ENCODE measurements at places on chromosomes 1 and 21.

DNA sequence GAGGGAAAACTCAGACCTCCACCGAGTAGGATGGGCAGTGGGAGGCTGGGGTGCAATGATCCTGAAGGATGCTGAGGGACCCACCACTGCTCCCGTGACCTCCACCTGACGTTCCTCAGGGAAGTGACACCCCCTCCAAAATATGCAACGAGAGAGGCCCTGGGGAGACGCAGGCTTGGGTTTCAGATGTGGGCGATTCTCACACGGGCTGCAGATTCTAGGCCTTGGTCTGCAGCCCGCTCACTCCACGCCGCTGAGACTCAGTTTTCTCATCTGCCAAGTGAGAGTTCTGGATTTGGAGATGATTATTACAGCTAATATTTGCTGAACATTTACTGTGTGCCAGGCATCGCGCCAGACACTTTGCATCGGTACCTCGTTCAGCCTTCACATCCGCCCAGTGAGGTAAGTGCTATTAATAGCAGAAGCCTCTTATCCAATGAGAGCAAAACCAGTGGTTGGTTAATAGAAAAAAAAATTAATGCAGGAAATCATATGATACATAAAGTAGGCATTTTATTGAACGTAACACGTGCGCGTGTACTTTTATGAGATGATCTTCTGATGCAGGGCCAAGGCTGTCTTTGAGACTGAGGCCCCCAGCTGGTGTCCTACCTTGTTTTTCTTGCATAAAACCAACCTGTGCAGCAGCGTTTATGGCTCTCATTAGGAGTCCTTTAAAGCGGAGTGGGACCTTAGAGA, 102.0 kb upstream of the RUNX3 start:
- no peak for DNase-seq

DNA sequence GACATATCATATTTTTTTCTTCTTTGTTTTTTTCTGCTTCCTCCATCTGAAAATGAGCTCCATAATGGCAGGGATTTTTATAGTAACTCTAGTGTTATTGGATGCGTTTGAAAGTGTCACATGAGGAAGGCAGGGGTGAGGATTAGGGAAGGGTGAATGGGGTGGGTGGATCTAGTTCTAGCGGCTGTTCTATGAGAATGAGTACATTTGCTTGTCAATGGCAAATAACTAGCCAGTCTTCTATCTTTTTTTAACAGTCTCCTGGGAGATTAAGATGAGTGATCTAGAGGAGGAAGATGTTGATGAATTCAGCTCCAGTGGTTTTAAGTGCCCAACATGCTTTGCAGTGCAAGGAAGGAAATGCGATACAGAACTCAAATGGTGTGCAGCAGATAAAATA, 5.8 kb downstream of the OR14I1 start:
- DNase-seq, result no peak

GRCh38 chr21:38945545-38946245, 140.0 kb downstream of the ETS2 start:
- DNase-seq, result no peak

DNA sequence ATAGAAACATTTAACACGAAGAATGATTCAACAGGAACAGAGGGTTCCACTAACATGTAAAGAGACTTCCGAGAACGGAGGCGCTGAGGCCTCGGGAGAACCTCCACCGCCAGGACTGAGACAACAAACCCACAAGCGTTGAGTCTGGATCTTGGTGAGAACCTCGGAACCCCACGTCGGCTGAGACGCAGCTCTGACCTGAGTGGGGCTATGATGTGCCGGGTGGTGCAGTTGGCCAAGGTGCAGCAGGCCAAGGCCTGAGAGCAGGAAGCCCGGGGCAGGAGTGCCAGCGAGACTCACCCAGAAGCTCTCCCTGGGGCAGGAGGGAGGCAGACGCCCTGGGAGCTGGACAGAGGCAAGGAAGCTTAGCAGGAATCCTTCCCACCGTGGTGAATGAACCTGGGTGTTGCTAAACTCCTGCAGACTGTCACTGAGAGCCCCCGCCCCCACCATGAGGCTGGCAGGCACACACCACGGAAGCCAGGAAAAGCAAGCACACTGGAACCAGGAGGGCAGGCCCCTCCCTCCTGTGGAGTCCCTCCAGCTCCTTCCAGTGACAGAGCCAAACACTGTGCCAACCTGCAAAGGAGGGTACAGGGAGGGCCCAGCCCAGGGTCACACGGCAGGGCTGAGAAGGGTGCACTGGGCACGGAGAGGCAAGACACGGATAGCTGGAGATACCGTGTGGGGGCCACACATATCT, 34.8 kb downstream of the WDR4 start:
- DNase-seq, result no peak

DNA sequence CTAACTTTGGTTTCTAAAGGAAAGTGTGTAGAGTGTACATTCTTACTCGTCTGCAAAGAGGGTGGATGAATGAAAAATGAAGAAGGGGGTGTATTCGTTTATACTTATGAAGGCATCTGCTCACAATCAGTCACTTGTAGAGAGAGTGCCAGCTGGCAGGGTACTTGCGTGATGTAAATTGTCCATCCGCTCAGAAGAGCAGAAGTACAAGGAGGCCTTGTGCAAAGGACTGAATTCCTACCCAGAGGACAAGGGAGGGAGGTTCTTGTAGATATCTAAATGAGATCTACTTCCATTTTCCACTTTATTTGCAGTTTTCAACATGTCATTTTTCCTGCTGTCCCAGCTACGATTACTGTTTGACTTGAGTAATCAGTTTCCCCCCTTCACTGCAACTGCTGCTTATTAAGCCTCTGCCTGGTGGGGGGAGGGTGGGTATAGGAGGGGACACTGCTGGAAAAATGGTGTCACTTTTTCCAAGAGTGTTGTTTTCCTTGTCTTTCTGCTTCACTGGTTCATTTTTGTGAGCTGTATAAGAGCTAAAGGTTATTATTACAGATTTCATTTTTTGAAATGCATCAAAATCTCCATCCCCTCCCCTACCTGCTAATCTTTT, 67.3 kb downstream of the LAMC1 start:
- DNase-seq, result no peak

DNA sequence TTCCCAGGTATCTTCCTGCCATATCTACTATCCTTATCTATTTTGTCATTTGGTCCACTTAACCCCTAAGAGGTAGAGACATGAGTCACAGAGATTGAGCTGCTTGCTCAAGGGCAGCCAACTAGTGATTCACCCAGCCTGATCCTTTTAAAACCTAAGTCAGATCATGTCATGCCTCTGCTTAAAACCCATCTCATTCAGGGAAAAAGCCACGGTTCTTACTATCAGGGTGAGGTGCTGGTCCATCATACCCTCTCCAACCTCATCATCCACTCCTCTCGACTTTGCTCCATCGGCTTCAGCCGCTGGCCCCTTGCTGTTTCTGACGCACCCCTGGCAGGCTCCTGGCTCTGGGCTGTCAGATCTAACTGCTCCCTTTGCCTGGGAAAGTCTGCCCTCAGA, 14.4 kb upstream of the PPP1R15B start:
- peak; percentile 71 for DNase-seq

DNA sequence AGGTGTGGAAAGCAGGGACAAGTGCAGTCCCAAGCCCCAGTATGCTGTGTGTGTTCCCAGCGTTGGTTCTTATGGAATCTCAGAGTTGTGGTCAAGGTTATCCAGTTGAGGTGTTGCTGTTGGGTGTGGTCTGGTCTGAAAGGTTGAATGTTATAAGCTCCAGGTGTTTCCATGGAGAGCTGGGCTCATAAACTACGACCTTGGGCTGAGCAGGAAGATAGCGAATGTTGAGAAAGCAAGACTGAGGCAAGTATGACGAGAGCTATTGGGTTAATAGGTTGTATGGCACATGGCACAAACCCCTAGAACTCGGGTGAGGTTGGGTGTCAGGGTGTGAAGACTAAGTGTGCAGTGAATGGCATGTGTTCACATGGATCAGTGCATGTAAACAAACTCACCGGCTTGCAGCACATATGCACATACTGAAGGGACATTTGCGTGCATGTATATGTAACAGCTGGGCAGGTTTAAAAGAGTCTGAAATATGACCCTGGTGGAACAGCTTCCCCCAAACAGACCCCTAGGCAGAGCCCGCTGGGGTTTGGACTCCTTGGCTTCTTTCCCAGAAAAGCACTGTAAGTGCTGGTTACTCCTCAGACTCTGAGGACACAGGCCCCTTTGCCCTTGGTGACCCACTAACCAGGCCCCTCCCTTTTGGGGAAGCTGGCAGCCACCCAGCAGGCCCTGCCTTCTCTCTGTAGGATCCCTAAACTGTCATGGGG, 117.5 kb downstream of the NAV1 start:
- no peak for DNase-seq

- DNase-seq, result no peak
These were observed 56.8 kb upstream of the LYST start for GRCh38 chr1:235923466-235924021.

GRCh38 chr21:28485301-28486022, 507.2 kb downstream of the LTN1 start:
- no peak for DNase-seq

GRCh38 chr1:38616846-38617245, 242.7 kb downstream of the RRAGC start:
- no peak for DNase-seq

DNA sequence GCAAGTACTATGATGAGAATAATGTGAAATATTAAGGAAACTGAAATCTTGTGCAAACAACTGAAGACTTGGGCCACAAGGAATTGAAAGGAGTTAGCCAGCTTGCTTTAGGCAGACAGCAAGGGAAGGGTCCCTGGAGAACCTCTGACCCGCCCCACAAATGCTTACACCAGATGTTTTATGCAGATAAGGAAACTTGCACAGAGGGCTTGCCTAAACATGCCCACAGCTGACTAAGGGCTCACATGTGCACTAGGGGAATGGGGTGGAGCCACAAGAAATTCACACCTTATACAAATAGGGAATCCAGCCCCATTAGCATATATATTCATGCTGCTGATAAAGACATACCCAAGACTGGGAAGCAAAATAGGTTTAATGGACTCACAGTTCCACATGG, 86.1 kb upstream of the CYYR1 start:
- DNase-seq, result no peak

DNA sequence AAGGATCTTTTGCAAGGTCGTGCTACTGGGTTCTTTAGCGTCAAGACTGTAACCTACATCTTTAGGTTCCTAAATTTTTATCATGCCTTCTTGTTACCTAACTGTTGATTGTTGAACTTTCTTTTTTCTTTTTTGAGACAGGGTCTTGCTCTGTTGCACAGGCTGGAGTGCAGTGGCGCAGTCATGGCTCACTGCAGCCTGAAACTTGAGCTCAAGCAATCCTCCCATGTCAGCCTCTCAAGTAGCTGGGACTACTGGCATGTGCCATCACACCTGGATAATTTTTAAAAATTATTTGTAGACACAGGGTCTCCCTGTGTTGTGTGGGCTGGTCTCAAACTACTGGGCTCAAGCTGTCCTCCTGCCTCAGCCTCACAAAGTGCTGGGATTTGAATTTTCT, 52.9 kb downstream of the NFIA start:
- no peak for DNase-seq

GRCh38 chr1:60596791-60597750, 485.3 kb upstream of the NFIA start:
- no peak for DNase-seq

DNA sequence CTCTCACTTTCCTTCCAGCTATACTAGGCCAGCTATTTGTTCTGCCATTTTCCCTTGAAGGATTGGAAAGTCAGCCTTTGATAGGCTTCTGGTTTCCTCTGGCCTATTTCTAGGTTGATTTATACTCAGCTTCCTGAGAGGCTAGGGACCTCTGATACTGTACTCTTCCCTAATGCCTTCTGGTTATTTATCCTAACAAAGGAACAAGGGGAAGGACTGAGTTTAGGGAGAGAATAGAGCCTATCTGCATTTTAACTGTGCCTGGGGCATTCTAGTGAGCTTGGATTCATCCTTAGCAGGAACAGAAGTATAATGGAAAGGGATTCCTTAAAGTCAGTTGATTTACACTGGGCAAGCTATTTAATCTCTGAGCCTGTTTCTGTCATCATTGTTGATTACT, 11.8 kb upstream of the TMEM39B start:
- DNase-seq, result no peak

DNA sequence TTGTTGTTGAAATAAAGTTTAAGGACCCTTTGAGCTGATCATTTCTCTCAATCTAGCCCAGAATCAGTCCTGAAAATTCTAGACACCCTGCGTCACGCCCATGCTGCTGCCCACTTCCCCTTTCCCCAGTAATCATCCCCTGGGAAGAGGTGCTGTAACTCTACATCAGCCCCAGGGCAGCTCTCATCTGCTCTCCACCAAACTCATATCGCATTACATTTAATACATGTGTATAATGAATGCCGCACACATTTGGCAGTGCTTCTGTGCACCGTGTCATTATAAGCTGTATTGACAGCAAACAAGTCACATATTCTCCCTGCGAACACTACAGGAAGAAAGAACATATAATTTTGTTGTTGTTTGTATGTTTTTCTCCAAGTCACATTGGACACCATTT, 539.7 kb upstream of the DAB1 start:
- DNase-seq, result no peak

GRCh38 chr1:43660355-43660754, 10.4 kb downstream of the KDM4A start:
- DNase-seq, result no peak

DNA sequence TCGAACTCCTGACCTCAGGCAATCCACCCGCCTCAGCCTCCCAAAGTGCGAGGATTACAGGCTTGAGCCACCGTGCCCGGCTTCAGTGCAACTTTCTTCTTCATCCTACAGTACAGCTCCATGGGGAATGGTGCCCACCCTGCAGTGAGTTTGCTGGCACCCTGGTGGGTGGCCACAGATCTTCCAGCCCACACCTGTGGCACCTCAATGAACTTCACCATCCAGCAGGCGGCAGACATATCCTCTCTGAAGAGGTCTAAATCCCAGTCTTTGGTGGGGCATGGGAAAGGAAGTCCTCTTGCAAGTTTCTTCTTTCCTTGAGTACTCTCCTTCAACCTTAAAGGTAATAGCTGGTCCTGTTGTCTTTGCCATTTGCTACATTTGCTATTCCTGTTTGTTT, 18.1 kb upstream of the ZBTB8A start:
- peak; percentile 33 for DNase-seq

DNA sequence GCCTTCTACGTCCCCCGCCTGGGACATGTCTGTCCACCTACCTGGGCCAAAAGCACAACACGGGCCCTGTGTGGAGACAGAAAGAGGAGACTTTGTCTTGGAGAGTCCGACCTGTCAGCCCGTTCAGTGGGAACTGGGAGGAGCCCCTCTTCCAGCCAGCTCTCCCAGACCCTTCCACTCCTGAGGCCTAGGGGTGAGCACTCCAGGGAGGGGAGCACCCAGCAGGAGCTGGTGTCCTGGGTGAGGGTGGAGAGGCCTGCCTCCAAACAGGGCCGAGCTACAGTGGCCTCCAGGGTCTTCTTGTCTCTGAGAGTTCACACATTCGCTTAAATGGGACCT, 546 bp downstream of the SPOCD1 start:
- DNase-seq, result no peak
